GM04503 (cell line): ENCODE measurements at places on chromosomes 2 and 18.

DNA sequence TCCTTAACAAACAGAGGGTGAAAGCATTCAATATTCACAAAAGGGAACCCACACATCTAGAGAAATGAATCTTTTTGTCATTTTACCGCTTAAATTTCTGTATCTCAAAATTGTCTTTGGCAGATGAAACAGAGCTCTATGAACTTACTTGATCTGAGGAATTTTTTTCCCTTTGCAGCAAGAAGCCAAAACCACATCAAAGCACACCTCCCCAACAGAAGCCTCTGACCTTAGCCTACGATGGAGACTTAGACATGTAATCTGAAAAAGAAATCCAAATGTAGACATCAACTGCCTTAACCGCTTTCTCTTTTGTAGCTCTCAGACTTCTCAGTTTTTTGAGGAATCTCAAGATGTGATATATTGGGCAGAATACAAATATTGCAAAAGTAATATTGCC, 287.9 kb upstream of the HNMT start:
- DNase-seq = no peak

DNA sequence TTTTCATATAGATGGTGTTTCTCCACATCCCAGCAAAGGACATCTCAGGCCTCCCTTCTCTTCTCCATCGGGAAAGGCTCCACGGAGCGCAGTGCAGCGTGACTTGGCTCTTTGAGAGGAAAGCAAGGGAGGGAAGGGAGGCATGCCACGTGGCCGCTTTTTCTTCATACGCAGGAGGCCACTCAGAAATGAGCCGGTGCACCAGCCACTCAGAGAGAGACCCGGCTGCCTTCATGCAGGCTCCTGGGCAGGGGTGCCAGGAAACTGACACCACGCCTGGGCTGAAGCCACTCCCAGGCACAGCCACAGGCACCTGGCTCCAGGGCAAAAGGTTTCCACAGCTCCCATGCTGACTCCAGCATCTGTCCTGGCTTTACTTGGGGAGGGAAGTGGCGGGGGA, 11.1 kb upstream of the LOXHD1 start:
- DNase-seq = no peak

- no peak for DNase-seq
Observed at GRCh38 chr18:3442919-3443318, 7.1 kb upstream of the TGIF1 start.

DNA sequence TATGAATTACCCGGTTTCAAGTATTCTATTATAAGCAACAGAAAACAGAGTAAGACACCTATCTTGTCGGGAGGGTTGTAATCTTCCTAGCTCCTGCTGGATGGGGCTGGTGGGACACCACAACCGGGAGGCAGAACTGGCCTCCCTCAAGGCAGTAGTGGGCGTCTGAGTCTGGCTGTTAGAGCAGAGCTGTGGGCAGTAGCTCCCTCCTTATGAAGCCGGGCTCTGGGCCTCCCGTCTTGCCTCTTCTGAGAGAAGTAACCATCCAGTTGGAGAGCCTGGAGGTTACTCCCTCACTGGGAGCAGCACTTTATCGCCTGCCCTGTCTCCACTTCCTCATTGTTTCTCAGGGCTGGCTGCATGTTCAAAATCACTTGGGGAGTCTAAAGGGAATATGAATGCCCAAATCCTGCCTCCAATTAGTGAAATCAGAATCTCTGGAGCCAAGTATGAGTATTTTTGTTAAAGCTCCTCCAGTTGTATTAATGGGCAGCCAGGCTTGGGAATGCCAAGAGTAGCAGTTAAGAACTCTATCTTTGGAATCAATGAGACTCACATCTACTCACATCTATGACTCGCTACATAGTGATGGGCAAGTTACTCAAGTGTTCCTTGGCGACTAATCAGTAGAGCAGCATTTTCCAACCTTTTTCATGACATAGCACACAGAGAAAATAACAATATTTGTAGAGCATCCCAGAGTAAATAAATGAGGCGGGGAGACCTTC, 27.3 kb upstream of the NRP2 start:
- DNase-seq = peak; percentile 74

DNA sequence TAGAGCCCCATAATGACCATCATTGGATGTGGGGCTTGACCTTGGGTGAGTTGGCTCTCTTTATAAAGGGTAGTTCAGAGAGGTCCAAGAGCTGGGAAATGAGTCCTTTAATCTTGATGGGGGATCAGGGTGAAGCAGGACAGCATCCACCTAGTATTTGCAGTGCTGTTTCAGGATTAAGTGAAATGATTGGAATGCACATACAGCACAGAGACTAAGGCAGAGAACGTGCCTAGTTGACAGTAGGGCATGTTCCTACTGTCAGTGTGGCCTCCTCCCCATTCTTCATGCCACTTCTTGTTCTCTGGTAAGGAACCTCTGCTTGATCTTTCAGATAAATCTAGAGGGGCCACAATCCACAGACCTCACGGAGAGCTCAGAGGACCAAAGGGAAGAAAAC, 78.9 kb downstream of the TRIM43 start:
- no peak for DNase-seq

DNA sequence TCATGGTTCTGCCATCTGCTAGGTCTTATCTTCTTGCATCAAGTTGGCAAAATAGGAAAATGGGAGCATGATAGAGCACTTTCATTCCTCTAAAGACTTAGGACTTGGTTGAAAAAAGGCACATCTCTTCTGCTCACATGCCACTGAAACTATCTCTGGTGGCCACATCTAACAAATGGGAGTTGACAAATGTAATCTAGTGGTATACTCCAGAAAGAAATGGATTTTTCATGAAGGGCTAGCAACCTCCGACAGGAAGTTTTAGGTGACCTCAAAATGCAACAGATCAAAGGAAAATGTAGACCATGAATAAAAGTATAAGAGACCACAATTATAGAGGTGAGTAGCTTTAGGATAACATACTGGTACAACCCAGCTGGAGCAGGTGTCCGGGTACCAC, 224.1 kb downstream of the SETBP1 start:
- DNase-seq = no peak

DNA sequence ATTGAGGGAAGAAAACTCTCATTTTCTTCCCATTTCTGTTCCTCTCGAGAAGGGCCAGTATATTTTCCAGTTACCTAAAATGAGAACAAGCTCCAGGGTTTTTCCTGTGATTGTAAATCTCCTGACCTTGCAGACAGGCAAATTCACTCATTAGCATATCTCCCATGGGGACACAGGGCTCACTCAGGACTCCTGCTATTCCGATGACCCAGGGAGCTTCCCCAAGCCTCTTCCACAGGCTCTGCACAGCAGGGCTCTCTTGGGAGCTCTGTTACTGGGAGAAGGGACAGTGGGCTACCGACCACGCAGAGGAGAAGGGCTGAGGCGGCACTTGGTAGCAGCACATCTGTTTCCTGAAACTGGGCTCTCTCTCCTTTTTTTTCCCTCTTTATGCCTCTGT, 135.2 kb upstream of the CAPN13 start:
- no peak for DNase-seq

GRCh38 chr2:237859082-237859433, 365 bp upstream of the RAMP1 start:
- DNase-seq = no peak

- DNase-seq = no peak
Observed at GRCh38 chr2:166060191-166060590, 67.6 kb downstream of the SCN1A start.

DNA sequence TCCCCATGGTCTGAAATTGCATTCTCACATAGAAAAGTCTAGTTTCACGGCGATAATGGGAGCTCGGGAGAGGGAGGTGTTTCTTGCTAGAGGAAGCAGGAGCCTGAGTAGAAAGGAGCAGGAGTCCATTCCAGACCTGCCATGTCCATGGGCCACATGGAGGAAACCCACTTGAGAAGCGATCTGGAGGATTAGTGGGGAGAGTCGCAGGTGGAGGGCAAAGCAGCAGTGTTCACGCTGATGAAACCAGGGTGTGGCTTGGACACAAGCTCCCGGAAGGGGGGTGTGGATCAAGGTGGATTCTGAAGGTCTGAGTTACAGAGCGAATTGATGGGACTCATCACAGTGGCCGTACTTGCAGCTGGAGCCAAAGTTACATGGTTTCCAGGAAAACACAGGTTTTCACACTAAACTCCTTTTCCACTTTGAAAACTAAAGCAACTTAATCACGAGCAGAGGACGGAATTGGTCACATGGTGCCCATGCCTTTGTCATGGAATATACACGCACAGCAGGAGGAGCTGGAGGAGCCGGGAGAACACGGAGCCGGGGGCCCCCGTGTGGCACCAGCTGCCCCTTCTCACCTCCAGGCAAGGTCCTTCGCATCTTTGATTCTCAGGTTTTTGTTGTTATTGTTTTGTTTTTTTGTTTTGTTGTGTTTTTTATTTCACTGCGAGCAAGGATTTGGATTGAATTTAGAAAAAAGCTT, 255.1 kb upstream of the MYT1L start:
- DNase-seq = no peak

- peak; percentile 57 for DNase-seq
Observed at GRCh38 chr2:237874585-237875161, 15.2 kb downstream of the RAMP1 start.

DNA sequence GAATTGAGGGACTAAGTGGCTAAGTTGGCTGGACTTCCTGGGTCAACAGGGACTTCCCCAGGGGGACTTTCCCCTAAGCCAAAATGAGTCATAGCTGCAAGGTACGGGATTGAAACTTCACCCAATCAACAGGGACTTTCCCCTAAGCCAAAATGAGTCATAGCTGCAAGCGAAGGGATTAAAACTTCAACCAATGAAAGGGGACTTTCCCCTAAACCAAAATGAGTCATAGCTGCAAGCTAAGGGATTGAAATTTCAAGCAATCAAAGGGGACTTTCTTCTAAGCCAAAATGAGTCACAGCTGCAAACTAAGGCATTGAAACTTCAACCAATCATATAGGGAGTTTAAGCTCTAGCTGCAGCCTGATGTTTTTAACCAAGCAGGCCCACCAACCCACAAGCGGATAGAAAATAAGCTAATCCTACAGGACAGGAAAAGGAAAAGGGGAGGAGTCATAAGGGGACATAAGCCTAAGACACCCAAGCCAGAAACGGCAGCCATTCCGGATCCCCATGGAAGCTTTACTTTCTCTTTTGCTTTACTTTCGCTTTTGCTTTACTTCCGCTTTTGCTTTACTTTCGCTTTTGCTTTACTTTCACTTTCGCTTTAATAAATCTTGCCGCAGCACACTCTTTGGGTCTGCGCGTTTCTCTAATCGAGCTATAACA, 1375.4 kb upstream of the CELF4 start:
- no peak for DNase-seq

DNA sequence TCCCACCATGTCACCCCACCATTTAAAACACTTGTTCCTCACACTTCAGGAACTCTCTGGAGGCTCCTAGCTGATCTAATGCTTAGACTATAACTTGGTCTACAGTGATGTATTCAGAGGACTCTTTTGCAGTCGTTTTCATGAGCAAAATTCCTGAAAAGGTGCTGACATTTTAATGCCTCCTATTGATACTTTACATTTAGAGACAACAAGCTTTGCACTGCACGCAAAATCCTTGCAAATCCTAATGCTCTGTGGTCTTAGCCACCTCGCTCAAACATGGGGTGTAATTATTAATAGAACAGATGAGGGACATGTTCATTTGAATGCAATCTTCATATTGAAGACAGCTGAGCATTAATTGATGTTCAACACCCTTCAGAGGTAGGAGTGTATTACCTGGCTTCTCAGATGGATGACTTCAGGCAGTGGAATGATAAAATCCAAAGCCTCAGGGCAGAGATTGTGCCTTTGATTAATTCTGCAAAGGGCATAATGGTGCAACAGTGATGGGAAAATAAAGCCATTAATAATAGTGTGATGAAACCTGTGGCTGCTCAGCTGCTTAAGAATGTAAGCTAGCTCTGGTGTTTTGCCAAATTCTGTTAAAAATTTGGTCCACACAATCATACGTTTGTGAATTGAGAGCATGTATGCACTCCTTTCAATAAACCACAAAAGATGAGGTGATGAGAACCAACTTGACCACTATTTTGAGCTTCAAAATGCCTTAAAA, 5.4 kb downstream of the CTAGE1 start:
- DNase-seq = peak; percentile 49
